ENCODE measurements at places on chromosomes 7 and 10.

GRCh38 chr10:127648885-127649284 is 88.1 kb upstream of the FOXI2 start:
- no peak for DNase-seq

- DNase-seq = no peak
Observed at GRCh38 chr7:65896279-65896870, 23.5 kb downstream of the VKORC1L1 start.

GRCh38 chr10:117759266-117759665 is 216.7 kb downstream of the EMX2 start:
- DNase-seq = no peak

DNA sequence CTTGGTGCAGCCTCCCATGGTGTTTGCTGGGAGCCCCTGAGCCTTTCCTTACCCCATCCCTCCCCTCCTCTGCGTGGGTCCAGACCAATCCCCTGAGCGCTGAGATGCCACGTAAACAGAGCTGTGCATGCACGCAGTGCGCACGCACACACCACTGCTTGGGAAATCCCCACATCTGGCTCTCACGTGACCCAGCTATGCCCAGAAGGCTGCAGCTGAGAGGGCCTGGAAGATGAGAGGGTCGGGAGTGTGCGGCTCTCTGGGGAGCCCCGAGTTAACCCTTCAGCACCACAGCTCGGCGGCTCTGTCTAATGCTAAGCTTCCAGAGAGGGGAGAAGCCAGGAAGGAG is 177.2 kb downstream of the SH3PXD2A start:
- DNase-seq = peak; percentile 99

DNA sequence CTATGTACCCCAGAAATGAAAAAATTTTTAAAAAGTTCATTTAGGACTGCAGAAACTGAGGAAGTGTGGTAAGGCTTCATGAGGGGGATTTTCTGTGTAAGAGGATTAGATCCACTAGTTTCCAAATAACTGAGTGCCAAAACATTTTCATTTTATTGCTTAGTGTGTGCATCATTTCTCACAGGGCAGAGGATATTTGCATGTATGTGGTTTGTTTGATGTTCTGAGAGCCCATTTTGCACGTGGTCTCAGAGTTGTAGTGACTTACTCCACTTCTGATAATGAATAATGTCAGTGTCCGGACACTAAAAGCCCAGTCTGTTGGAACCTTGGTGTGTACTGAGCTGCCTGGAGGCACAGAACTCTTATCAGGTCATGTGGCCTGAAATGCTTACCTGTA is 299.9 kb downstream of the AUTS2 start:
- no peak for DNase-seq

DNA sequence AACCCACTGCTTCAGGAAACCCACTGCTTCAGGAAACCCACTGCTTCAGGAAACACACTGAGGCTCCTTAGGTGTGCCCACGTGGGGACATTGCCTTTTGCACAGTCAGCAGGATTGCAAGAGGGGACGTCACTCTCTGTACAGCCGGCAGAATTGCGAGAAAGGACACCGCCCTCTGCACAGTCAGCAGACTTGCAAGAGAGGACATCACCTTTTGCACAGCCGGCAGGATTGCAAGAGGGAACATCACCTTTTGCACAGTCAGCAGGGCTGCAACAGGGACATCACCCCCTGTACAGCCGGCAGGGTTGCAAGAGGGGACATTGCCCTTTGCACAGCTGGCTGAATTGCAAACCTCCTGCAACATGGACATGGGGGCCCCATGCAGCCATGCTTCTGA is 407.6 kb downstream of the GLRX3 start:
- DNase-seq = no peak

DNA sequence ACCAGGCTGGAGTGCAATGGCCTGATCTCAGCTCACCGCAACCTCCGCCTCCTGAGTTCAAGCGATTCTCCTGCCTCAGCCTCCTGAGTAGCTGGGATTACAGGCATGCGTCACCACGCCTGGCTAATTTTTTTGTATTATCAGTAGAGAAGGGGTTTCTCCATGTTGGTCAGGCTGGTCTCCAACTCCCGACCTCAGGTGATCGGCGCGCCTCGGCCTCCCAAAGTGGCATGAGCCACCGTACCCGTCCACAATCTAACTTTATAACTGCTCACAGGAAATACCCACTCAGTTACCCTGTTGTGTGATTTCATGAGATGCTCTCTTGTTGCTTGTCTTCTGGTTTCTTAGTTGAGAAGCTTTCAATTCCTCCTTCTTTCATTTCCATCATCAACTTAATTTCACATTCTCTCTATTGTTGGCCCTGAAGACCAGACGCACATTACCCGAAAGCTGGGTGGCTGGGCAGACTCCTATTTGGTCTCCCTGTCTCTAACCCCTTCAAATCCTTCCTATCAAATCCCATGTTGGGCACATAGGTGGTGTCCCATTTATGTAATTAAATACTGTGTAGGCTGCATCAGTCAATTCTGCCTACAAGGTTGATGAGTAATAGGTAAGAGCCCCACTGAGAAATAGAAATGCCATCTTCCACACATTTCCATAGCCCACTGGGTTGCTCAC is 1.1 kb upstream of the GSTO2 start:
- no peak for DNase-seq

DNA sequence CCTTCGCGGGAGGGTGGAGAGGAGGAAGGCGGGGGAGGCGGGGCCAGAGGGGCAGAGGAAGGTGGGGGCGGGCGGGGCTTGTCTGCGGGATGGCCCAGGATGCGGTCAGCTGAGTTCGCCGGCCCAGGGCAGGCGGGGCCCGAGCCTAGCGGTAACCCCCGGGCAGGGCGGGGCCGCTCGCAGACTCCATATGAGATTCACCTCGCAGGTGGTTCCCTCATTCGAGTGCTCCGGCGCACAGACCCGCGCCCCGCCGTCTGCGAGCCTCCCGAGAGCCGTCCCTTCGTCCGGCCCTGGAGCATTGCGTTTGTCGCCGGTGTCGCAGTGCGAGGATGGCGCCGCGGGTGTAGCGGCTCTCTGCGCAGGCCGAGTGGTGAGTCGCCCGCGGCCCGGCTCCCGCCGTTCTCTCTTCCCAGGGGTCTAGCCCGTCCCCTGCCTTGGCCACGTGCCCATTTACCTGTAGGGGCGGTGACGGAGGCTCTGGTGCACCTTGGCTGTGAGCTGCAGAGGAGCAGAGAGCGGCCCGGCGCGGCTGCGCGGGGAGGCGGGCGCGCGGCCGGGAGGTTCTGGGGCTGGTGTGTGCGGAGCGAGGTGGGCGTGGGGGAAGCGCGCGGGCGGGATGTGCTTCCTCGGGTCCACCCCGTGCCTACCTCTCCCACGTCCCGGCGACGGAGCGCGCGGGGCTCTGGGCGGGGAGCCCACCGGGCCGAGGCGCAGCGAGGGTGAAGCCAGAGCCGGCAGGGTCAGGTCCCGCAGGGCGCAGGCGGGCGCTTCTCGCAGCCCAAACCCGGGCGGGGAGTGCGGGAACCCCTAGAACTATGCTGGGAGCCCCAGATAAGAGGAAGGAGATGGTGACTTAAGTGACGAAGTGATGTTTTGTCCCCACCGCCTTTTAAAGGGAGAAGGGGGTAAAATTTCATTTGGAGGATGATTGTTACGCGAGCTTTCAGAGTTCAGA is at the start of gene UPP1:
Gene UPP1 (plus strand): TSS at position 220 of the 958 bp plus-strand sequence. CDS start 5,519 bp downstream, outside the sequence.
- no peak for DNase-seq

DNA sequence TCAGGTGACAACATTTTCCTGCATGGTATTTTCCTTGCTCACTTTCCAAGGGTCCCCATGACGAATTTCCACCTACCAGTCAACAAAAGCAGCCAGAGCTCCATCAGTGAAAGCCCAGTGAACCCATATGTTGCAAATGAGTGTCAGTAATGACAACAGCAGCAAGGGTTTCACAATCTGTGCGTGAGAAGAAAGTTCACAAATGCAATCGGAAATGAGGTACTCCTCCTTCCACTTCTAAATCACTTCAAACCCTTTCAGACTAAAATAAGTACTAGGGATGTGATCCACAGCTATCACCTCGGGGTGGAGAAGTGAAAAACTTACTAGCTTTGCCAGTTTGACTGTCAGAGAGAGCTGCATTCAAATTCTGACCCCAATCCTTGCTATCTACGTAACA is 55.6 kb upstream of the BET1 start:
- DNase-seq = peak; percentile 83

DNA sequence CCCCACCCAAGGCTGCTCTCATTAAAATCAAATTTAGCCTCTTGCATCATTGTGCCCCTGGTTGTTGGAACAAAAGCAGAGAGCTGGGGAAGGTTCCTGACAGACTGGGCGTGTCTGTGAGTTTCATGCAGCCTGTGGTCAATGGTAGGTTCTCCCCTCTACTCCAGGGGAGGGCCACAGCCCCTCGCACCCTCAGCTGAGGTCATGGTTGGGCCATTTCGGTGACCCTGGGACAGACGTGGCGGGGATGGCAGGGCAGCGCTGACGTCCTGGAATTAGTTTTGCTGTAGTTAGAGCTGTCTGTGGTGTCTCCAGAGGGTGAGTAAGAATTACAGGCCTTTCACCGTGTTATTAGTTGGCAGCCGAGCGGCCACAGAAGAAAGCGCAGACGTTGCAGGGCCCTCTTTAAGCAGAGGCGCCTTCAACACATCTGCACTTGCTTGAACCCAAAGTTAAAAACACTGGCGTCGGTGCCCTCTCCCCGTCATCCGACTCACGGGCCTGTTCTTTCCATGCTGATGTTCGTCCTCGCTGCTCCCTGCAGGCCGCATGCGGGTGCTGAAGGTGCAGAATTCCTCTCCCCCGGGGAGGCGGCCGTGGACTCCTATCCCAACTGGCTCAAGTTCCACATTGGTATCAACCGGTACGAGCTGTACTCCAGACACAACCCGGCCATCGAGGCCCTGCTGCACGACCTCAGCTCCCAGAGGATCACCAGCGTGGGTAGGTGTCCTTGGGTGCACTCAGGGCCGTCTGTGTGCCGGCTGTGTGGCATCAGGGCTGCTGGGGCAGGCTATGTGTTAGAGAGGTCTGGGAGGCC is 2.8 kb downstream of the FAM20C start:
- peak; percentile 36 for DNase-seq

DNA sequence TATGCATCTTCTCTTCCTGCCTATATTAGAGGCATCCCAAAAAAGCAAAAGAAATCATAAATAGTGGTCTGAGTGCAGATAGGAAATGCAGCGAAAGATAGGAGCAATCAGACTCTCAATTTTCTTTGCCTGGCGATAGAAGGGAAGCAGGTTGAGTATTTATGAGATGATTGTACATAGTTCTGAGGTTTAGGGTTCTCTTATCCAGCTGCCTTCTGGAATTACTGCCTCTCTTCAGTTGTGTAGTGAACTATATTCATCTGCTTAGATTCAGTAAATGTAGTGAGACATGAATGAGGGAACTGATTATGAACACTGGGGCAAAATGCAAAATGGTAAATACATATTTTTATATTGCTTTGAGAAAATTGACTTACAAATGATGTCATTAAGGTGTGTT is 93.0 kb upstream of the CYP26C1 start:
- no peak for DNase-seq

DNA sequence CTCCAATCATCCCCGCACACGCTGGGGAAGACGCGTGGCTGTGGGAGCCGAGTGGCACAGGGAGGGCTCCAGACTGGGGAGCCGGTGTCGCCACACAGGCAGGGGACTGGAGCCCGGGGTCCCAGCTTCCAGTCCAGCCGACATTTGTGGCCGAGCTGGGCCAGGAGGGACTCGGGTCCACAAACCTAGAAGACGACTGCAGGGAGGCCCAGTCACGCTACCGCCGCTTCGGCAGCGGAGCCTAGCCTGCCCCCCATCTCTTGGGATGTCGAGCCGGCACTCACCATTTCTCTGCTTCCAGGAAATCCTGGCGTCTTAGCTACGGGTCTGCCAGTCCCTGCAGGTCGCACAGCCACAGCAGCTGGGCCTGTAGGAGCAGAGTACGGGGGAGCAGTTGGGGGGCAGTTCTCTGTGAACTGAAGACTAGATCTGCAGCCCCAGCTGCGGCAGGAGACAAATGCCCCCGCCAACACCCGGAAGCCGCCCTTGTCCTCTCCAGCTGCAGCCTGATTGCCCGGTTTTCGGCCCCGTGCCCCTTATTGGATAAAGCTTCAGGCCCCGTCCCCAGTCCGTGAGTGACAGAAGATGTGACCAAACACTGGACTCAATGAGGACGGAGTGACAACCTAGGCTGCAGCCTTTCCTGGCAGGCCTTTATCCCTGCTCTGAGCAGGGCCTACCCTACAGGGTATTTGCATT is 270.7 kb downstream of the ZNF33B start:
- peak; percentile 78 for DNase-seq

DNA sequence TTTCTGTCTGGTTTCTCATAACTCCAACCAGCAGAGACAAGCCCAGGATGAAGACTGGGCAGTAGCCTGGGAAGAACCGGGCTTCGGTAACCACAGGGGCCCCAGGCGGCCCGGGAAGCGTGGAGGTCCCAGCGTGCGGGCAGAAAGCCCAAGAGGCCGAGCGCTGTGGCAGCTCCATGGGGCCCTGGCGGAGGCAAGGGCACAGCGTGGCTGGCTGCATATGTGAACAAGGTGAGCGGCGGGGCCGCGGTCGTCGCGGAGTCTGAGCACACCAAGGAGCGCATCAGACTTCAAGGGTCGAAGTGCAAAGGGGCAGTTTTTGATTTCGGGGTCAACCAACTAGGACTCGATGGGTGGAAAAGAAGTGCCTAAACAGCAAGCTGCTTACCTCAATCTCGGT is 45.9 kb downstream of the AKR1D1 start:
- DNase-seq = no peak

GRCh38 chr10:21505711-21506278 is 19.7 kb downstream of the SKIDA1 start:
- DNase-seq = no peak

GRCh38 chr10:30818010-30818660 is 188.6 kb upstream of the LYZL2 start:
- no peak for DNase-seq

- peak; percentile 58 for DNase-seq
Observed at GRCh38 chr7:30327813-30328212, 43.4 kb downstream of the ZNRF2 start.

DNA sequence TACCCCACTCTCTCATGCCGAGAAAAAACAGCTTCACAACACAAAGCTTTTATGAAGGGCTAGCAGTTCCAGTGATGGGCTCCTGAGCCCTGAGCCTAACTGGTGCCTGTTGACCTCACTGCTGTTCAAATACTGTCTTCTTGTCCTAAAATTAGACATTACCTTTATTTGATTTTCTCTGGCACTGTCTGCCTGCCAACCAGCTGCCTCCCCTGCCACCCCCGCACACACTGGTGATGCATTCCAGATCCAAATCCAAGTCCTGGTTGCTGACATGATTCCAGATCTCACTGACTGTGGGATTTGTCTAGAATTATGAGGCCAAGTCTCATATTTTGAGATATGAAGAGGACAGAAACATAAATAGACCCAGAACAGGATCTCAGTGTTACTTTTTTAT is 816.2 kb downstream of the NRG3 start:
- no peak for DNase-seq

GRCh38 chr10:90451283-90451682 is 406.6 kb downstream of the HTR7 start:
- peak; percentile 85 for DNase-seq

GRCh38 chr10:11089272-11089671 is 71.6 kb downstream of the CELF2 start:
- DNase-seq = no peak

- no peak for DNase-seq
Observed at GRCh38 chr7:139055674-139056073, 19.8 kb upstream of the ZC3HAV1L start.

Data from fibroblast of skin of abdomen (primary cell).